ENCODE measurements at places on chromosomes 11 and 22.

DNA sequence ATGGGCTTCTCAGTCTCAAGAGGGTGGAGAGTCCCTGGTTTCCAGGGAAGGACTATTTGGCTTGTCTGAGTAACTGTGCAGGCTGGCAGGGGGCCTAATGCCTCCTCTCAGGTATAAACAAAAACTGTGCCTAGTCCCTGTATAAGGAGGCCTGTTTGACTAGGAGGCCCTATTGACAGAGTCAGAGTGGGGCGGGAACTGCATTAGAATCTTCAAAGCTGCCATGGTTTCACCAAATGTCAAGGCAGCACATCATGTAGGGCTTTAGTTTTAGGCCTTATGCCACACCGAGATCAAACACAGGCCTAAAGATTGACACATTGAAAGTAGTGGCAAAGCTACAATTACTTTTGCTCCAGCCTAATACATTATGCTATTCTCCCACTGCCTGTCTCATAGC lies 611.5 kb upstream of the B3GAT1 start:
- DNase-seq: no peak

DNA sequence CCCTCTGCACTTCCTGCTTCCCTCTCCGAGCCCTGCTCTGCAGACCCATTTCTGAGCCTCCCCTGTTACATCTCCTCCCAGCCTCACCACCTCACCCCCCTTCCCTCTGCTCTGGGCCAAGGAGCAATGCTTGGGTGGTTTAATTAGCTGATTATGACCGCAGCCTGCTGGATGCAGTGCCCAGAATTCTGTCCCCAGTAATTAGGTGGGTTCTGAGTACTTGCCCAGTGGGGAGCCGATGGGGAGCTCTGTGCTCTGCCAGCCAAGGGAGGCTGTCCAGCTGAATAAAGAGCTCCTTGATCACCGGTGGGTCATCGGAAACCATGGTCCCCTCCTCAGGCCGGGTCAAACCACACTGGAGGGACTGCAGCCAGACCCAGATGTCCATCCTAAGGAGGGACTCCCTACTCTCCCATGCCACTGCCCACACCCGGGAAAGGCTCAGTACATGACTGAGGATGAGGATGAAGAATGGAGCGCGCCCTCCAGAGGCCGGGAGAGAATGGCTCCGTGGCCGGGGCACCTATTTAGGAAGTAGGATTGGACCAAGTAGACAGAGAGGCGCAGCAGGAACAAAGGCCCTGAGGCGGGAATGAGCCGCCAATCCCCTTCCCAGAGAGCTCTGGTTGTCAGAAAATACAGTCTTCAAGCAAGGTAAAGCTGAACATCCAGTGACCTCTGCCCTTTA lies 9.1 kb downstream of the ARRB1 start:
- no peak for DNase-seq

- DNase-seq: no peak
Observed at GRCh38 chr11:47437746-47438418, 11.1 kb downstream of the RAPSN start.

- DNase-seq: no peak
Observed at GRCh38 chr11:14190992-14191778, 167.8 kb downstream of the RRAS2 start.

DNA sequence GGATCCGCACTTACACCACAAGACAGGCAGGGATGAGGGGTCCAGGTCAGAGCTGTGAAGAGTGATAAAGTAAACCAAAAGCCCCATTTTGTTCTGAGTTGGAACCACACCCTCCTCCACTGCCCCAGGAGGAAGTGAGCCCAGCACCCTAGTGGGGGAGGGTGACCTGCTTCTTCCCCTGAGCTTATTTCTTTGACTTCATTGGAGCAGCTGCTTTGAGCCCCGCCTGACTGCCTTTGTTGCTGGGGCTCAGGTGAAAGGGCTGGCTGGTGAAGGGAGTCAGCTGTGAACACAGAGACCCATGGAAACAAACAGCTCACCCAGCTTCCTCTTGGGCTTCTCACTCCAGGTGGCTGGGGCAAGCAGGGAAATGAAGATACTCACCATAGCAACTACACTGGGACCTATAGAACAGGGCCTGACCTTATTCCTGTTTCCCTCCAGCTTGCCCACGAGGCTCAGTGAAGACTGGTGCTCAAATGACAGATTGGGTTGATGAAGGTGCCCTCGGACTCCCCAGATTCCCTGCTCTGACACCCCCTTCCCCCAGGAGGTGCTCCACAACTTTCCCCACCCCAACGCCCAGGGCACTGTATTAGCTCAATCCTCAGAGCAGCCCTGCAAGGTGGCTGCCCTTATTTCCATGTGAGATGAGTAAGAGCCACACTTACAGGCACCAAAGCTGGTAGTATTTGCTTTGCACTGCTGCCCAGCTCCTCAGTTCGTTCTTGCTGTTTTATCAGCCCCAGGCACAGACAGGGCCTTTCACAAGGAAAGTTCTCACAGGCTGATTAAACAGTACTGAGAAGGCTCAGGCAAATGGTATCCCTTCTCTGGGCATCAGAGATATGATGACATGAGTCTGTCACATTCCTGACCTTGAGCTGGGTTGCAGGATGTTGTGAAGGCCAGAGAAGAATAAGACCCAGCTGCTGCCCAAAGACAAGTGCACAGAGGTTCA lies 2.4 kb downstream of the UCP2 start:
- DNase-seq: no peak

- no peak for DNase-seq
Observed at GRCh38 chr11:61739966-61740365, 12.5 kb upstream of the MYRF start.

- no peak for DNase-seq
Observed at GRCh38 chr11:86629045-86629706, 43.2 kb downstream of the ME3 start.

- no peak for DNase-seq
Observed at GRCh38 chr11:67605231-67606011, 1.3 kb upstream of the NDUFV1 start.

- no peak for DNase-seq
Observed at GRCh38 chr22:32617903-32618302, 143.3 kb downstream of the FBXO7 start.

DNA sequence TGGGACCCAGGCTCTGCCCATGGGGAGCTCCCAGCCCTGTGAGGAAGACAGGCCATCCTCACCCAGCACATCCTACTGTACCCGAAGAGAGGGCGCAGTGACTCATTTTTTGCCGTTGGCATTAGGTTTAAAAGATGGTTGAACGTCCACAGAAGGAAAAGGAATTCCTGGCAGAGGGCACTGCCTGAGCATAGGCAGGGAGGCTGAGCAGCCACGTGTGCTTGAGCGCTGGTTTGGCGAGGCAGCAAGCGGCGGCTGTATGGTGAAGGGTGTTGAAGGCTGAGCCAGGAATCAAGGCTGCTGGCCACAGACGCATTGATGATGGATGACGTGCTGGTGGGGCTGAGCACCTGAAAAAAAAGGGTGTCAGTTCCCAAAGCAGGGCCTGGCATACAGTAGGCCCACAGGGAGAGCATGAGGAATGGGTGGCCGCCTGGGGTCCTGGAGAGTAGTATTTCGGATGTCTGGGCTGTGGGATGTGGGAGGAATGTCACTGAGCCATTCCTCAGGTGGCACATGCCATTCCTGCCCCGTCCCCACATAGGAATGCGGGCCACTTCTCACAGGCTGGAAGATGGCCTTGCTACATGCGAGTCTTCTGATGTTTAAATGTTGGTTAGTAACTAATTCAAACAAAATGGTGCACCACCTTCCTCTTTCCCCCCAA lies 112.5 kb downstream of the KIAA1671 start:
- DNase-seq: no peak

- DNase-seq: no peak
Observed at GRCh38 chr22:39350757-39351688, 1.2 kb downstream of the SYNGR1 start.

- DNase-seq: no peak
Observed at GRCh38 chr11:32137263-32137662, 46.4 kb downstream of the RCN1 start.

- no peak for DNase-seq
Observed at GRCh38 chr11:16262645-16262955, 93.7 kb downstream of the SOX6 start.

- no peak for DNase-seq
Observed at GRCh38 chr11:57964660-57965059, 59.0 kb upstream of the OR9Q1 start.

DNA sequence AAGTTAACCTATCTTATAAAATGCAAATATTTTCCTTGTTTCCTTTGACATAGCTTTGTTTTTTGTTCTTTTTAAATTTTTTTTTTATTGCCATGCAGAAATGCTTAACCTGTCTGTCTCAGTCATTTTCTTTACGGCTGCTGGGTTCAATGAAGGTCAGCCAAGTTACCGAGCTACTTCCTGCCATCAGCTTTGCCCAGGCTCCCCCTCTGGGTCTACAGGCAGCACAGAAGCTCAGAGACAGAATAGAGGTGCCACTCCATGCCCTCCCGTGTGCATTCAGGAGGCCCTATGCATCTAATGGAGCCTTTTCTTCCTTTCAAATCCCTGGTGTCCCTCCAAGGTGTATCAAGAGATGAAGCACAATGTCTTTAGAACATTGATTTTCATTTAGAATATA lies 411.0 kb upstream of the NARS2 start:
- no peak for DNase-seq

DNA sequence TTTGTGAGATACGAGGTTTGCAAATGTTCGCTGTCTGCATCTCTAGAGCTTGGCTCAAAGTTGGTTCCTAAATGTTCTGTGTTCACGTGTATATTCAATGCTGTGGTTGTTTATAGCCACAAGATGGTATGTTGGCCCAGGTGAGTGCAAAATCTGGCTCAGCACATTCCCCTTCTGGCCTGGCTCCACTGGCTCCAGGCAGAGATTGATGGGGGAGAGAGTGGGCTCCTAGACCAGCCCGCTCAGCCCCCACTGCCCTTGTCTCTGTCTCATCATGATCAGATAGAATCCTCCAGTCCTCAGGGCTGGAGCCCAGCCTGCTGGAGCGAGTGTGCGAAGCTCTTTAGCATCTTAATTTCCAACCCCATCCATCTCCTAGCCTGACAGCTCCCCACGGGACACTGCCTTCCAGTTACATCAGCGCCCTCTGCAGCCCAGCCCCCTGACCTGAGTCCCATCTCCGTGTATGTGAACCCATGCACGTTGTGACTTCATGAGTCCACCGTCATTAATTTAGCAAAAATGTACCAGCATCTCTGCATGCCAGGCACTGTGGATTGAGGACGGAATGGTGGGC lies 2.0 kb downstream of the P2RX3 start:
- DNase-seq: no peak

DNA sequence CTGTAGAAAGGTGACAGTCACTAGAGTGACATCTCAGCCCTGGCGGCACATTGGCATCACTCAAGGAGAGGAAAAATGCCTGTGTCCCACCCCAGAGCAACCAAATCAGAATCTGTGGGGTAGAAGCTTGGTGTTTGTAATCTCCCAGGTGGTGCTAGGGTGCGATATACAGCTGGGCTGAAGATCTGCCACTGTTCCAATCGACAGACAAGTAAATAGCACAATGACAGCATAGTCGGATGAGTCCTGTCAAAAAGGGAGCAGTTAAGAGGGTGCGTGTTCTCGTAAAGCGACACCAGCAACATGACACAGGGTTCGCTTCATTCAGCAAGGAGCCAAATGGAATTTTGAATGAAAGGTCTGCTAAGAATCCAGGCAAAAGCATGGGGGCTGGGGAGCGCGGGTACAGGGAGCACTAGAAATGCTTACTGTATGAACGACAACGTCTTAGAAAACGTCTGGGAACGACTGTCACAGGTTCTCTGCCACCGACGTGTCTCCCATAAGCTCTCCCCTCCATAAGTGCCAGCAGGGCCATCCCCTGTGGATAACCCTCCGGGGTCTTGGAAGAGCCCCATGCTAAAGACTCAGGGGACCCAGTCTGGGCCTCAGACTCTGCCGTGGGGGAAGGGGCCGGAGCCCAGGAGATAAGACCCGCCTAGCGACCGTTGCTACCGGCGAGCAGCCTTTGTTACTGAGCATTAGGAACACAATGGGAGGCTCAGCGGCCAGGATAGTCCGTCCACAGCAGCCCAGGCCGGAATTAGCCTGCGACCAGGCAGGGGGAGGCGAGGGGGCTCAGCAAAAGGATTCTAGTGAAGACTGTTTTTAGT lies 20.8 kb downstream of the ADA2 start:
- DNase-seq: no peak

DNA sequence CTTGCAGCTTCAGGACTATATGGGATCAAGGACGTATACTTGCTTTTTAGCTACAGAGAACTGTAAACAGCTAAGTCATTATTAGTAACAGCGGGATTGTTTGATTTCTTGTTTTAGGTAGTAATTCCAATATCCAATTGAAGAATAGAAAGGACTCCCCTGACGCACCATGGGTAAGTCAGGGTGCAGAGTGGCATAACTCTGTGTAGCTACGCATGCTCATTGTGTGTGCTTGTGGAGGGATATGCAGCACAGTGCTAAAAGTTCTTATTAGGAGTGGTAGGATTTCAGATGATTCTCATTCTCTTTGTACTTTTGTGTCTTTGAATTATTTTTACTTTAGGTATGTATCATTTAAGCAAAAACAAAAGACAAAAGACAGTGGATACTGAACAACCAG lies 7.7 kb upstream of the PEX26 start:
- no peak for DNase-seq

GRCh38 chr11:106728859-106729258 lies 289.4 kb downstream of the GUCY1A2 start:
- DNase-seq: no peak

DNA sequence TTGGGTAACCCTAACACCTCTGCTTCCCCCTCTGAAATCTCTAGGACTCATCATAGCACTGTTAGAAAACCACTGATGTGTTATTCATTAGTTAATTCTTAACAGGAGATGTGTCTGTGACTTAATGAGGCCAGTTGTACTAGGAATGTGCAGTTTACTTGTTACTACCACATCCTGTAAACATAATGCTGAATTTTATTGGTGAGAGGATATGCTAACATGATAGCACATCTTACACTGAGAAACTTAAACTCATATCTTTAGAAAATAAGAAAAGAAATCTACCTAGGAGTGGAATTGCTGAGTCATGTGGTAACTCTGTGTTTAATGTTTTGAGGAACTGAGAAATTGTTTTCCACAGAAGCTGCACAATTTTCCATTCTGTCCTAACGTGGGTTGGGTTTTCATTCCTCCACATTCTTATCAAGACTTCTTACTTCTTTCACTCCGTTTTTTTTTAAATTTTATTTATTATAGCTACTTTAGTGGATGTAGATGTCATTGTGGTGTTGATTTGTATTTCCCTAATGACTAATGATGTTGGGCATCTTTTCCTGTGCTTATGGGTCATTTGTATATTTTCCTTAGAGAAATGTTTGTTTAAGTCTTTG lies 33.7 kb downstream of the RNF121 start:
- no peak for DNase-seq

DNA sequence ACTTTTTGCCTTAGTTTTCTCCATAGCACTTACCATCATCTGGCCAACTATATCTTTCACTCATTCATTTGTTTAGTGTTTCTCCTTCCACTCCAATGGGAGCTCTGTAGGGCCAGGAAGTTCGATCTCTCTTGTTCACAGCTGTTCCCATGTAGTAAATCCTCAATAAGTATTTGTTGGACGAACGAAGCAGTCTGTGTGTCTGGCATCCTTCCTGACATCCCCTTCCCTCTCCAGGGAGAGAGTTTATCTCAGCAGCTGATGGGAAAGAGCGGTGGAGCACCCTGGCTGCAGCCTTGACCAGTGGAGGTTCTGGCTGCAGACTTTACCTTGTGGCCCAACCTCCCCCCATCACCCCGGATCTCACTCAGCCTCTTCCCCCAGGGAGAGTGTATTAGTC lies 141.7 kb downstream of the CHST1 start:
- no peak for DNase-seq
